ENCODE measurements at places on chromosomes 16 and 17.

- DNase-seq: no peak
Measured at GRCh38 chr16:74611721-74612120, 4.8 kb upstream of the GLG1 start.

DNA sequence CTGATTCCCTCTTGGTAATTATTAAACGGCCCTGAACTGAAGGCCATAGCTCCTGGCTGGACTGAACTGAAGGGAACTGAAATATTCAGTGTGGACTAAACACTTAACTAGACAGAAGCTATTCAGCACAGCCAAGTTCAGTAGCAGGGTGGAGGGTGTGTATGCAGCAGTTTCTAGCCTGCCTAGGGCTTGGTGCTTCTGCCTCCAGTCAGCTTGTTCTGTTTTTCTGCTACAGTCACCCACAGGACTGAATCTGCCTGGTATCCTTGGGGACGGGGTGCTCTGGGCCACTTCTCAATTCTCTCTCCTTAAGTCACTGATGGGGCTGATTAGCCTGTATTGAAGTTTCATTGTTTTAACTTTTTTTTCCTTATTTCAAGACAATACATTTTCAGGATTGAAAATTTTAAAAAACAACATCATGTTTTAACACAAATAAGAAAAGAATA, 77.1 kb downstream of the WWP2 start:
- no peak for DNase-seq

GRCh38 chr16:22093996-22094395, 1.7 kb downstream of the VWA3A start:
- no peak for DNase-seq

DNA sequence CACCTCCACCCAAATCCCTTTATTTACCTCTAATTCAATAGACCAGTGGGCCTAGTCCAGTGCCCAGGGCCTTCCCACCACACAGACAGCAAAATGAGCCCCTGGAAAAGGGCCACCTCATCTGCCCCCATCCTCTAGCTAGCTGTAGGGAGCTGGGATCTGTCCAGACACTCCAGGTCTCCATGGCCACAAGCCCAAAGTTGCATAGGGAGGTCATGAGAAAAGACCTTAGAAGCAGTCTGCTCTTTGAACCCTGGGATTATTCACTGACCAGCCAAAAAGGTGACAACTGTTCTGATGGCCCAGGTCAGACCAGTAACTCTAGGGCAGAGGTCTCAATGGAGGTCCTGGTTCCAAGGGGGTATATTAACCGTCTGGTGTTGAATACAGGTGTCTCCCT, 2.0 kb downstream of the CUEDC1 start:
- DNase-seq: no peak

DNA sequence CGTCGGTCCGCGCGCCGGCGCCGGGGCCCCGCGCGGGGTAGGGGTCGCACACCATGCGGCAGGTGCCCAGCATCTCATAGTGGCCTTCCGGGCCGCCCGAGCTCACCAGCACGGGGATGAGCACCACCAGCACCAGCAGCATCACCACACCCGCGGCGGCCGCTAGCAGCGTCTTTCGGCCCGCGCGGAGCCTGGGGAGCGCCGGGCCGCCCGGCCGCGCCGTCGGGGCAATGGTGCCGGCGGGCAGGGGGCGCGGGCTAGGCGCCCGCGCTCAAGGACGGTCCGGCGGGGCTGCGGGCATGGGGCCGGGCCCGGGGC, 237 bp downstream of the C1QL1 start:
- no peak for DNase-seq

DNA sequence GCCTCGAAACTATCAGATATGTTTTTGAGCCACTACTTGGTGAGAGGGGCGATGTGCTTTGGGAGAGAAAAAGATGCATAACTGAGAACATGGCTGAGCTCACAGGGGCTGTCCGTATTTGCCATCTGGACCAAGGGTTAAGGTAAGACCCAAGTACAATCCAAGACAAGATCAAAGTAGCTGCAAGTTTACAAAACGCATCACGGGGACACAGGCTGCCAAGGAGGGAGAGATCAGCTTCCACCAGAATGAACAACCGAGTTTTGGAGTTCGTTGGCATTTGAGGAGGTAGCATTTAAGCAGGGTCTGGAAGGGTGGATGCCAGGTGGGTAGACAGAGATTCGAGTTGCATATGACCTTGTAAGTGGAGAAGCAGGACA, 2.2 kb downstream of the PITPNC1 start:
- DNase-seq: no peak

DNA sequence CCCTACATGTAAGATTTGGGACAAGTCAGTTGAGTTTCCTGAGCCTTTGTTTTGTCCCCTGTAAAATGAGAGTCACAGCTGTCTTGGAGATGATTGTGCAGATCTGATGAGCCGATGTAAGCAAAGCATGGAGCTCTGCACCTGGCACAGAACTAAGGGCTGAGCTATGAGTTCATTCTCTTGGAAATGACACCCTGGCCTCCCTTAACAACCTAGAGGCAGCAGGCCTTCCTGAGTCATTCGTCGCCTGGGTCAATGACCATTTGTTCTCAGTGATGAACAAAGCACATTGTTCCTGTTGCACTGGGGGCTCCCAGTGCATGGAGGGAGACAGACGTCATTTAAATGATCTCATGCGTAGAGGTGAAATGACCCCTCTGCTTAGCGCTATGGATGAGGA, 62.8 kb upstream of the GCSH start:
- DNase-seq: no peak

- DNase-seq: no peak
Measured at GRCh38 chr16:17509194-17509593, 38.4 kb upstream of the XYLT1 start.

DNA sequence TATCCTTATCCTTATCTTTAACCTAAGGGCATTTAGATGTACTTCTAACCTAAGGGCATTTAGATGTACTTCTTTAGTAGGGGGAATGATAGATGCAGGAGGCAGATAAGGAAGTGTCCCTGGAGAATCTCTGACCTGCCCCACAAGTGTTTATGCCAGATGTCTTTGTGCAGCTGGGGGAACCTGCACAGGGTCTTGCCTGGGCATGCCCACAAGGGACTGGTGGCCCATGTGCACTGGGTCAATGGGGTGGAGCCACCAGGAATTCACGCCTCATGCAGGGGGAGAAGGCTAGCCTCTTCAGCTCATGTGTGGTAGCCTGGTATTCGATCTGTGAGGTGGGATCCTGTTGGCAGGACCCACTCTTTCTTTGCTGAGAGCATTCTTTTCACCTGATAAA, 38.0 kb downstream of the CA10 start:
- DNase-seq: no peak

GRCh38 chr17:75074532-75074931, 13.2 kb upstream of the SLC16A5 start:
- no peak for DNase-seq

DNA sequence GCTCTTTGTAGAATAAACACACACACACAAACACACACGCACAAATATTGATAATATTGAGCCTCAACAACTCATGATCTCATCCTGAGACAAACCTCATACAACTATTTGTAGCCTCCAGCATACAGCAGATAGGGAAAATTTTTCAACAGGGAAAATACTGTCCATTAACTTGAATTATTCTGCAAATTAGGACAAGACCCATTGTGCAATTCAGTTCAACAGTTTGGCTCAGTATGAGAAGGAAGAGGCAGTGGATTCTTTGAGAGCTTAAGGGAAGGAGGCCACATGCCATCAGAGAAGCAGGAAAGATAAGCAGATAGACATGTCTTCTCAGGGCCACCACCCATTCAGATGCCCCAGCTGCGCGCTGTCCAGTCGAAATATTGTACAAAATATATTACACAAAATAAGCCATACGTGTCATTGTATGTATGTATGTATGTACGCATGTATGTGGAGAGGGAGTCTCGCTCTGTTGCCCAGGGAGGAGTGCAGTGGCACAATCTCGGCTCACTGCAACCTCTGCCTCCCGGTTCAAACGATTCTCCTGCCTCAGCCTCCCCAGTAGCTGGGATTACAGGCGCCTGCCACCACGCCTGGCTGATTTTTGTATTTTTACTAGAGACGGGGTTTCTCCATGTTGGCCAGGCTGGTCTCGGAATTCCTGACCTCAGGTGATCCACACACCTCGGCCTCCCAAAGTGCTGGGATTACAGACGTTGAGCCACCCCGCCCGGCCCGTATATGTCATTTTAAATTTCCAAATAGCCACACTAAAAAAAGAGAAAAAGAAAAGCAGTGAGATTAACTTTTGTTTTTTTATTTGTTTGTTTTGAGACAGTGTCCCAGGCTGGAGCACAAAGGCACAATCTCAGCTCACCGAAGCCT, 1.8 kb downstream of the ZC3H7A start:
- DNase-seq: no peak

DNA sequence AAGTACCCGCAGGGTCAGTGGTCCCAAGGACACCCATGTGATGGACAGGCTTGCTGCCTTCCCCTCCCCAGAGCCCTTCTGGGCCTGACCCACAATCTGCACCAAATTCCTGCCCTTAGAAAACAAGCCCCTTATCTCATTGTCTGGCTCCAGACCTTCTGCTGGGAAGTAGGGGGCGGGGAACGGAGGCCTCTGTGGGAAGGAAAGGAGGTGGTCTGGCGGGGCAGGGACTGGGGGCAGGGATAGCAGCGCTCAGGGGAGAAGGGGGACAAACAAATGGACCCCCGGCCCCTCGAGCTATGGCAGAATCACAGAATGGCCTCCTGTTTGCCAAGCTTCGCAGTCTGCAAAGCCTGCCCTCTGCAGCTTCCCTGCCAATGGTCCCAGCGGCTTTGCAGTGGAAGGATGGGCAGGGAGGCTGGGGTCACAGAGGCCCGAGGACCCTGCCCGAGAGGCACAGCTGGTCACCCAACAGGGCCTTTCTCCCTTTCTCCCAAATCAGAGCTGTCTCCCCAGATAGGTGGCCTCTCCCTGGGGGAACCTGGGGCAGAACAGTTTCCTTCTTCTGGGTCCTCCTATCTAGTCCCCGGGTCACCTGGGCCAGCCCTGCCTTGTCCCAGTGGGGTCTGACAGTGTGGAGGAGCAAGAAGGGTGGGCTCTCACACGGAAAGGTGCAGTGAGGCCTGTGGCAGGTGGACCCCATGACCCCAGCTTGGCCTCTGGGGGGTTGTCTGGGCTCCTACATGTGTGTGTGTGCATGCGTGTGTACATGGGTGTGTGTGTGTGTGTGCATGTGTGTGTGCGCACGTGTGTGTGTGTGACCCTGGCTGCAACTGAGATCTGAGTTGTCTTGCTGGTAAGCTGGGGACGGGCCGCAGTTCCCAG, 25.5 kb downstream of the TMEM235 start:
- DNase-seq: no peak

- DNase-seq: peak; percentile 80
Measured at GRCh38 chr16:57000271-57001025, 11.1 kb downstream of the NLRC5 start.

DNA sequence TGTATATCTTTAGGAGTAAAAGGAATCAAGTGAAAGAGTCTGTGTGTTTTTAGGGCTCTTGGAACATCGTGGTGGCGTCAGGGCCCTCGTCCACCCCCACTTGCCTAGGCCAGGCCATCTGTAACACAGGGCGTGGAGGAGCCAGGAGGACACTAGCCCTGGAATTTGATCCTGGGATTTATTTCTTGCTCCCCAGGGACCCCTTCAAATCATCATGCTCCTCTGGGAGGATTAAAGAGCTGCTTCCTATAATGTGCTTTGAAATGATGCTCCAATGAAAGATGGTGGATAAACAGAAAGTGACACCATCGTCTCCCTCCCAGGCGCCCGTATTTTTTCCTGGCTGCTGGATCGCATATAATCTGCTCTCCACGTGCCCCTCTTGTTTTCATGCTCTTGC, 113.3 kb downstream of the AATF start:
- DNase-seq: no peak

GRCh38 chr16:30867747-30868146, 26.1 kb downstream of the BCL7C start:
- DNase-seq: no peak

- DNase-seq: no peak
Measured at GRCh38 chr17:53490447-53490968, 332.2 kb upstream of the KIF2B start.

DNA sequence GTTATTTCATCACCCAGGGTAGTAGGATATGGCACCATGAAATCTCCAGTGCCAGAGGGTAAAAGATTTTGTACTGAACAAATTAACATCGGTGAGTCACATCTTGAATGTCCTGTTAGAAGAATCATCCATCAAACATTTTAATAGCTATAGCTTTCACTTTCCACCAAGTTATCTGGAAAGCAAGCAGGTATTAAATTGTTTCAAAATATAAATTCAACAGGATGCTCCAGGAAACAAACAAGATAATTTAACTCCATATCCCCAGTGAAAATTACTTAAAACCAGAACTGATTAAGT, 2.4 kb downstream of the VEZF1 start:
- DNase-seq: no peak

DNA sequence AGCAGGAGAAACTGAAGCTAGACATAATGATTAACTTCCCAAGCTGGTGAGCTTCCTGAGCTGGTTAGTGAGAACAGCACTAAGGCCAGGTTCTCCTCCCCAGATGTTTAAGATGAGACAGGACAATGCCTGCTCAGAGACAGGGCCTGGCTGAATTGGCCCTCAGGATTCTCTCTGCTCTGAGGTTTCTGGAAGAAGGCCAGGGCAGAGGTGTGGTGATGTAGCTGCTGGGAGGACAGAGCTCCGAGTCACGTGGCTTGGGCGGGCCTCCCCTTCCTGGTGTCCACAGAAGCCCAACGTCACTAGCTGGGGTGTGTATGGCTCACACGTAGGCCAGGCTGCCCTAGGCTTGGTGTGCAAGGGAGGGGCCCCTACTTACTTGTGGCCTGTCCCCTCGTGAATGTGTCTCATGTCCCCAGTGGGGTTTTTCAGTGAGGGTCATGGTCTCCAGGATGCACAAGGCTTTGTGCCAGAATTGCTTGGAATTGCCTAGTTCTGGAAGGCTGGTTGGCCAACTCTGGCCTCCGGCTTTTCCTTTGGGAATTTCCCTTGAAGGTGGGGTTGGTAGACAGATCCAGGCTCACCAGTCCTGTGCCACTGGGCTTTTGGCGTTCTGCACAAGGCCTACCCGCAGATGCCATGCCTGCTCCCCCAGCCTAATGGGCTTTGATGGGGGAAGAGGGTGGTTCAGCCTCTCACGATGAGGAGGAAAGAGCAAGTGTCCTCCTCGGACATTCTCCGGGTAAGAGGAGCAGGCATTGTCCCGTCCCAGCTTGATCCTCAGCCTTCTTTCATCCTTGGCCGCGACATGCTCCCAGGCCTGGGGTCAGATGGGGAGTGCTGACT, 3.4 kb downstream of the NOD2 start:
- peak; percentile 72 for DNase-seq

DNA sequence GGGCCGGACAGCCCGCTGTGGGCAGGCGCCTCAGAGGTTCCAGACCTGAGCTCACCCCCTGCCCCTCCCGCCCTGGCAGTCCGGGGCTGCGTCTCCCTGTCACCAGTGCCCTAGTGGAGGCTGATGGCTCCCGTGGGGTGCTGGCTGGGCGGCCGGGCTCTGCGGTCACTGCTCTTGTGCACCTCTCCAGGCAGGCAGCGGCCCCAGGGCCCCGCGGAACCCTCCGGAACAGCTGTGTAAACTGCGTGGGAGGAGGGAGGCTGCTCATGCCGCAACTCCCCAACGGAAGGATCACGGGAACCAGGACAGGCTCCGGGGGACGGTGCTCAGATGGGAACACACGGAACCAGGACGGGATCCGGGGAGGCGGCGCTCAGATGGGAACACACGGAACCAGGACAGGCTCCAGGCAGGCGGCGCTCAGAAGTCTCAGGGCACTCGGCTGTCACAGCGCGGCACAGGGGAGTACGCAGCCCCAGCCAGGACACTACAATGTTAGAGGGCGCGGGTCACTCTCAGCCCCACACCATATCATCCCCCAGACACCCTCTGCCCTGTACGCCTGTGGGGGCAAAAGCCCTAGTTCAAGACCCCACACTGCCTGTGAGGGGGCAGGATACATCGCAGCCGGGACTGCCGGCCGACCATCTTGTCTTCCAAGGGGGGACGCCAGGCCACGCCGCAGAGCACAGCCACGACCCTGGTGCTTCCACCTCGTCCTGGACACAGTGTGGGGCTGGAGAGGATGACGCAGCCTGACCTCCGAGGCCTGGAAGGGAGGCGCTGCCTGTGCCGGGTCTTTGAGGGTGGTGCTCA, 74.0 kb upstream of the GNG13 start:
- no peak for DNase-seq
